Gastrocnemius medialis (tissue), 4 donors: ENCODE measurements at places on chromosomes 3 and 15. TPM values are rescaled to one million over a fixed set of nuclear protein-coding genes. Genes with fewer than 3 reads are reported as not detected.

Gene MIX23
- total RNA-seq: 26.0 TPM

Gene KNG1
- total RNA-seq: not detected

Gene NAA50
- 440 TPM for total RNA-seq

GRCh38 chr3:128194843-128195242 is 41.6 kb downstream of the EEFSEC start:
- H3K4me3 ChIP-seq: no peak overlapping the region
- H3K36me3 ChIP-seq: no peaks in the 10 kb centered on the region
- no peak overlapping the region for H3K27ac ChIP-seq

DNA sequence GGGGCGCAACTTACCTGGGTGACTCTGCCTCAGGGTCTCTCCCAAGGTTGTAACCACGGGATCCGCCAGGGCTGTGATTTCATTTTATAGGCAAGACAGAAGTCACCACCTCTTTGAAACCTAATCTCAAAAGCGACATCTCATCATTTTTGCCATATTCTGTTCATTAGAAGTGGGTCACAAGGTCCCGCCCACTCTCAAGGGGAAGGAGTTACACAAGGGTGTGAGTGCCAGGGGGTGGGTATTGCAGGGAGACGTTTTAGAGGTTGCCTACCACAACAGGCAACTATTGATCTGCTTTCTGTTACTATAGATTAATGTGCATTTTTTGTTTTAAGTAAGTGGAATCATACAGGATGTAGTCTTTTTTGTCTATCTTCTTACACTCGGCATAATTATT is 56.6 kb upstream of the ADPGK start:
- no peak overlapping the region for H3K4me3 ChIP-seq
- H3K27ac ChIP-seq: no peak overlapping the region
- H3K36me3 ChIP-seq: no peaks in the 10 kb centered on the region
- H3K4me1 ChIP-seq: peaks cover 24% of the 10 kb centered on the region

DNA sequence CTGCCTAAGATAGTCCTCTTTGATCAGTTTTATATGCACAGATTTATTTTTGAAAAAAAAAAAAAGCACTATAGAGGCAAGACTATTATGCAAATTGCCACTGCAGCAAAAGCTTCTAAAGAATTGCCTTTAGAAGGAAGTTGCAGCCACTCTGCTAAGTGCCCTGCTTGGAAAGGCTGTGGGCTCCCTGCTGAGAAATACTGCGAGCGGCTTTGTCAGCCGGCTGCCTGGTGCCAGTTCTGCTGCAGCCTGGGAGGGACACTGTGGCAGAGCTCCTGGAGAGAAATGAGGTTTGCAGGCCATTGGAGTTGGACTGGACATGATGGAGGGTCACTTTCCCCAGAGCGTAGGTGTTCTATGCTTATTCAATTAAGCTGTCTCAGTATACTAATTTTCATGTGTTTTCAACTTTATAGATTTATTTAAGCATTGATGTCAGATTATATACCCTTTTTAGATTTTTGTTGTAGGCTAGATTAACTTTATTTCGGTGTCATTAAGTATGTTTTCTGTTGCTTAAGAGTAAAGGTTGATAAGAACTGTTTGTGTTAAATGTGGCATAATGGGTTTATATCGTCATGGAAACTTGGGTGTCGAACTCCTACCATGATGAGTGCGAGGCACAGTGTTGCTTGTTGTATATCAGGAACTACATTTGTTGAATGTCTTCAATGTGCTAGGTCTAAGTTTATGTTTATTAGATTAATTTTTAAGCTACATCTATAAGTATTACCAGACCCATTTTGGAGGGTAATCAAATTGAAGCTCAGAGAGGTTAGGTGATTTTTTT is 6.6 kb downstream of the MAP2K5 start:
- peak overlapping the region; percentile 16 for H3K27ac ChIP-seq
- no peak for DNase-seq
- H3K4me3 ChIP-seq: no peak overlapping the region
- H3K36me3 ChIP-seq: no peaks in the 10 kb centered on the region
- no peaks in the 10 kb centered on the region for H3K27me3 ChIP-seq

DNA sequence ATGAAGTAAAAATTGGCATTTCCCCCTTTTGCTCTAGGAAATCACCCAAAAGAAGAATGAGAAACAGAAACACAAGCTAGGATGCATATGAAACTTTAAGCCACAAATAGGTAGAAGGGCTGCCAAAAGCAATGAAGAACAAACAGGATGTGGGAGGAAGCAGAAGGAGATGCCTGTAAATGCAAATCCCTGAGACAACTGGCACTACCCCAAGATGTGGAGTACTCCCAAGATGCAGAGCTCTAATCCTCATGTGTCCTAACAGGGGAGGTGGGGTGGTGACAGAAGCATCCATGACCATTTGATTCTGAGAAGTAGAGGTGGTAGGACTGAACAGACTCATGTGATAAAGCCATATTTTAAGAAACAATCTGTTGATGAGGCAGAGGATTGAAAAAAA is 31.9 kb upstream of the ZNF280D start:
- DNase-seq: no peak
- H3K27ac ChIP-seq: no peak overlapping the region
- H3K4me3 ChIP-seq: no peak overlapping the region
- peaks cover 18% of the 10 kb centered on the region for H3K4me1 ChIP-seq

GRCh38 chr3:154130540-154130939 is 9.3 kb downstream of the ARHGEF26 start:
- H3K36me3 ChIP-seq: no peaks in the 10 kb centered on the region
- H3K4me1 ChIP-seq: no peaks in the 10 kb centered on the region
- H3K27ac ChIP-seq: no peak overlapping the region
- no peak for DNase-seq
- no peak overlapping the region for H3K4me3 ChIP-seq
- H3K27me3 ChIP-seq: no peaks in the 10 kb centered on the region

GRCh38 chr15:98003518-98003917 is 43.0 kb downstream of the ARRDC4 start:
- H3K4me3 ChIP-seq: no peak overlapping the region
